ENCODE measurements at places on chromosomes 6 and 20.

- DNase-seq: no peak
Observed at GRCh38 chr6:91181416-91181815, 594.5 kb upstream of the MAP3K7 start.

- DNase-seq: no peak
Observed at GRCh38 chr6:124164343-124164742, 360.7 kb downstream of the NKAIN2 start.

GRCh38 chr6:71400852-71401251 lies 112.2 kb downstream of the OGFRL1 start:
- DNase-seq: no peak

DNA sequence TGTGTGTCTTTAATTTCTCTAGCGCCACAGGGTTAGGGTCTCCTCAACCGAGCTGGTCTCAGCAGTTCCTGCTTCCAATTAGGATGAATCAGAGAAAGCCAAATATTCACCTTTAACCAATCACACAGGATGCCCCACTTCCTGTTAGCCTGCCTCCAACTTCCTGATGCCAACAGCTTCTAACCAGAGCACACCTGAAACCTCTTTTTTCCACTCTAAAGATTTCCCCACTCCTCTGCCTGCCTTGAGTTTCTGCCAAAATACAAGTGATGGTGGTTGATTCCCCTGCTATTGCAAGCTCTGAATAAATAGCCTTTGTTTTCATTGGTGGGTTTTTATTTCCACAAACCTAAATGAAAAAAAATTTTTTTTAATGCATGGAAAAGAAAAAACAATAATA lies 144.7 kb upstream of the UST start:
- no peak for DNase-seq

DNA sequence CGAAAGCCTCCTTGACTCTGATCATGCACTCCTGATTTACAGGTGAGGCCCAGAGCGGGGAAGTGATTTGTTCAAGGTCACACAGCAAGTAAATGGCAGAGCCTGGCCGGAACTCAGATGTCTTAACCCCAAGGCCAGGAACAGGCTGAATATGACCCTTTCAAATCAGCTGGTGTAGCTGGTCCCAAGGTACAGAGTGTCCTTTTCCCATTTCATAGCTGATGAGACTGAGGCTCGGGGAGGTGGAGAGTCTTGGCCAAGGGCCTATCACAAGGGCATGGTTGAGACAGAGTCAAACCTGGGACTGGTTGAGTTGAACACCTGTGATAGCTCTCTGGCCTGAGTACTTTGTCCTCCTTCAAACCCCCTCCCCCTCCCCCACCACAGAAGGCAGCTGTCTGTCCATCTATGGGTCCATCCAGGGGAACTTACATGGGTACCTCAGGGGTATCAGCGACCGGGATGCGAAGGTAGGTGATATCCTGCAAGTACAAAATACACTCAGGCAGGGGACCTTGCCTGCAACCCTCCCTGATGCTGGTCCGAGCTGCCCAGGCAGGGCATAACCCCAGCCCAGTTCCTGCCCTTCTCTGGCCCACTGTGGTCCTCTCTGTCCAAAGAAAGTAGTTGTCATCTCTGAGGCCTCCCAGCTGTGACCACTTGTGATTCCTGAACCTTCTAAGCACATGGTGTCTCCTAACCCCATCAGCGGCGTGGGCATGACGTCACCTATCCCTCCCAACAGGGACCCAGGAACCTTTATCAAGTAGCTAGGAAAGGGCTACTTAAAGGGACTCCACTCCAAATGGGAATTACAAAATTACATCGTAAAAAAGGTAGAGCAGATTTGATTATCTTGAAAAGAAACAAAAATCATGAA lies 5.6 kb downstream of the DUSP15 start:
- DNase-seq: no peak

DNA sequence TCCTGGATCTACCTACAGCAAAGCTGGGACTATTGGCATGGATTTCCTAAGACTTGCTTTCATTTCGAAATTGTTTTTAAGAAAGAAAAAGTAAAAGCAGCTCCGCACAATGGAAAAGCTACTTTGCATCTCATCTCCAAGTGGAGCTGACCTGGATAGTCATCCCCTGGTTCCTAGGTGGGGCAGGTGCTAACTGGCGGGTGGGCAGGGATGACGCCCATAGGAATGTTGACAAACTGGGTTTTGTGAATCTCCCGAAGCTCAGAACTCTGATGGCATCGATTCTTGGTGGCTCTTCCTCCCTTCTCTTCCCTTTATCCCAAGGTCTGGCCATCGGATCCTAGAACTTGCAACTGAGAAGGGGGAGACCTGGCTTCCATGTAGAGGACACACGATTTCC lies 12.4 kb upstream of the EZR start:
- no peak for DNase-seq

- DNase-seq: no peak
Observed at GRCh38 chr20:45919542-45920399, 7.8 kb upstream of the PLTP start.

DNA sequence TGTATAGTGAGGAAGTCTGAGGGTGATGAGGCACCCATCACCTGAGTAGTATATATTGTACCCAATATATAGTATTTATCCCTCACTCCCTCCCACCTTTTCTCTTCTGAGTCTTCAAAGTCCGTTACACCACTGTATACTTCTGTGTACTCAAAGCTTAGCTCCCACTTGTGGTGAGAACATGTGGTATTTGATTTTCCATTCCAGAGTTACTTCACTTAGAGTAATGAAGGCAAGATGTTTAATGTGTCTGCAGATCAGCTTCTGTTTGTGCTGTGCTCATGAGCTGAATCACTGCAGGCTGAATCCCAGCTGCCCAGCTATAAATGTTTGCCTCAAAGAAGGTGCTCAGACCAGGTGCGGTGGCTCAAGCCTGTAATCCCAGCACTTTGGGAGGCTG lies 139.3 kb upstream of the FOXA2 start:
- no peak for DNase-seq

DNA sequence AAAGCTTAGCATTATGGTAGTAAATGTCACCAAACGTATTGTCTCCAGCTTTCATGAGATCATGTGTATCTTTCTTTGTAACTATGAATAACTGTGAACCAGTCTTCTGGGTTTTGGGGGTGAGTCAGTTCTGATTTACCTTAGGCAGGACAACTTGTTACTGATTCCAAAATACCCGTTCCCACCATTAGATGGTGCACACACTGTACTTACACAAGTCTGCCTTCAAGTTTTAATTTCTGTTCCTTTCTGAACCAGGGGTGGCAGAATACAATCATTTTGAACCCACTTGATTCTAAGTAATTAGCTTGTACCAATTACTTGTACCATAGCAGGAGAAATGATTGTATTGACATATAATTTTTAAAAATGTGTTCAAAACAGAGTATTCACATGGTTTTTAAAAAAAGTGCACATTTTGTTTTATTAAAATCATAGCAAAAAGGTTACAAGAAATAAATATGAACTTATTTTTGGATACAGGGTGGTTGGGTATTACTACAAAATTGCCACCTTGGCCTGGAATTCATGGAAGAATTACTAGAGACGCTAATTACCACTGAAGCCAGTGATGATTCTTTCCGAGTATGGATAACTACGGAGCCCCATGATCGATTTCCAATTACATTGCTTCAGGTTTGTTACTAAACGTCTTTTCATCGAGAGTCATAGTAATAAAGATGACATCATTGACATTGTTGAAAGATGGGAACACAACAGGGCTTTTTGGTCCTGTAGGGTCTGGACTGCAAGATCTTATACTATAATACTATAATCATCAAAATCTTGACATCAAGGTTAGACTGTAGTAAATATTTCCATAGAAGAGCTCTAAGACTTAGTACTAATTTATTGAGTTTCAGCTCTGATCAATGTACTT lies 75.2 kb upstream of the GLP1R start:
- peak; percentile 54 for DNase-seq

- DNase-seq: no peak
Observed at GRCh38 chr6:144234935-144235334, 50.2 kb upstream of the UTRN start.

DNA sequence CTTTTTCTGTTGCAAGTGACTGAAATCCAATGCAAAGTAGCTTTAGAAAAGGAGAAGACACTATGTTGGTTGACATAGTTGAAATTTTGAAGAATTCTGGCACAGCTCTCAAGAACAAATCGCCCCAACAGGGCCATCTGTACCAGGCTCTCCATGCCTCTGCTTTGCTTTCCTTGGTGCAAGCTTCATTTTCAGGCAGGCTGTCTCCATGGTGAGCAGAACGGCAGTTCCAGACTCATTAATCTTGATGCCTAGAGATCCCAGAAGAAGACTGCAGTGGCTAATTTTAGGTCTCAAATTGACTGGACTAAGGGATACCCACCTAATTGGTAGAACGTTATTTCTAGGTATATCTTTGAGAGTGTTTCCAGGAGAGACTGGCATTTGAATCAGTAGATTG lies 950.7 kb upstream of the FLRT3 start:
- no peak for DNase-seq

GRCh38 chr20:35743693-35744491 lies 1.8 kb upstream of the RBM39 start:
- no peak for DNase-seq

- DNase-seq: no peak
Observed at GRCh38 chr6:124203812-124204167, 400.1 kb downstream of the NKAIN2 start.

Measured in GM20000 (cell line).